ENCODE measurements at places on chromosomes 13 and 19. TPM values are rescaled to one million over a fixed set of nuclear protein-coding genes. Genes with fewer than 3 reads are reported as not detected.

DNA sequence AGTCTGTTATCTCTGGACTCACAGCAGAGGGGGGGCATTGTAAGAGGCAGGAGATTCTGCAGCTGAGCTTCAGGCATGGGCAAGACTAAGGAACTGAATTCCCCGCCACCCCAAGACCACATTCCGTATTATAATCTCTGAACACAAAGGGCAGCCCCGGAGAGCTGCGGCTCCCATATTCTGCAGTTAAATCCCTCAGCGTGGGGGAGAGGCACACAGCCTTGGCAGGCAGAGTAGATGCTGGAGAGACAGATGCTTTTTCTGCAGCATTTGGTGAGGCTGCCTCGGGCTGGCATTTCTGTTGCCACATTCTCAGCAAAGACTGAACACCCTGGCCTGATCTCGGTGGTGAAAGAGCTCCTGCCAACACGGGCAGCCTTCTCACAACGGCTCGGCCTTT is 12.9 kb downstream of the CHAF1A start:
- H3K4me3 ChIP-seq, result no peak overlapping the region
- no peaks in the 10 kb centered on the region for H3K27me3 ChIP-seq
- no peak overlapping the region for H3K27ac ChIP-seq
- peaks cover 7% of the 10 kb centered on the region for H3K4me1 ChIP-seq
- H3K36me3 ChIP-seq, result peaks cover 3% of the 10 kb centered on the region
- no peak for DNase-seq

GRCh38 chr13:52975969-52976368 is 52.6 kb upstream of the OLFM4 start:
- peak; percentile 64 for DNase-seq
- no peaks in the 10 kb centered on the region for H3K4me1 ChIP-seq
- no peak overlapping the region for H3K27ac ChIP-seq
- H3K27me3 ChIP-seq, result no peaks in the 10 kb centered on the region
- H3K36me3 ChIP-seq, result no peaks in the 10 kb centered on the region

Gene PSG11
- total RNA-seq, result not detected

Gene GRIN2D
- 1.2 TPM for total RNA-seq
